ENCODE measurements at places on chromosomes 13 and 19. TPM values are rescaled to one million over a fixed set of nuclear protein-coding genes. Genes with fewer than 3 reads are reported as not detected.

MTMR6 gene
- 20.3 TPM for total RNA-seq

RAB20 gene
- 4.0 TPM for total RNA-seq

NECTIN2 gene
- total RNA-seq: 81.6 TPM

NAXD gene
- 13.0 TPM for total RNA-seq

OR7C1 gene
- total RNA-seq: not detected

SYCN gene
- not detected for total RNA-seq

ATXN8OS gene
- total RNA-seq: not detected

SIRT6 gene
- 35.0 TPM for total RNA-seq

GAPDHS gene
- total RNA-seq: not detected

SOX1 gene
- not detected for total RNA-seq

ZNF816 gene
- total RNA-seq: 3.5 TPM

ZNF430 gene
- 3.0 TPM for total RNA-seq

PRKCG gene
- total RNA-seq: not detected

YJU2 gene
- 34.5 TPM for total RNA-seq

ZNF460 gene
- total RNA-seq: 29.0 TPM

EEF2 gene
- 2,783 TPM for total RNA-seq

ATP11A gene
- total RNA-seq: 6.4 TPM

PRTN3 gene
- not detected for total RNA-seq

CXCL17 gene
- total RNA-seq: not detected

SIGLEC11 gene
- total RNA-seq: not detected

MRI1 gene
- total RNA-seq: 38.2 TPM

TMEM190 gene
- total RNA-seq: not detected

SLC10A2 gene
- not detected for total RNA-seq

MEIOSIN gene
- total RNA-seq: not detected

TMPRSS9 gene
- total RNA-seq: not detected

HIF3A gene
- total RNA-seq: not detected

SIGLEC12 gene
- total RNA-seq: not detected

GSX1 gene
- not detected for total RNA-seq

KISS1R gene
- not detected for total RNA-seq

CYP2F1 gene
- total RNA-seq: not detected

All from hair follicular keratinocyte (primary cell).